Thoracic aorta (tissue), 2 donors: ENCODE measurements at places on chromosomes 2 and 18.

- H3K4me1 ChIP-seq = no peaks in the 10 kb centered on the region
- no peaks in the 10 kb centered on the region for H3K27me3 ChIP-seq
- H3K36me3 ChIP-seq = no peaks in the 10 kb centered on the region
- H3K27ac ChIP-seq = no peak overlapping the region
- H3K4me3 ChIP-seq = no peak overlapping the region
- no peak for DNase-seq
Observed at GRCh38 chr2:208046686-208047085, 21.4 kb upstream of the PLEKHM3 start.

DNA sequence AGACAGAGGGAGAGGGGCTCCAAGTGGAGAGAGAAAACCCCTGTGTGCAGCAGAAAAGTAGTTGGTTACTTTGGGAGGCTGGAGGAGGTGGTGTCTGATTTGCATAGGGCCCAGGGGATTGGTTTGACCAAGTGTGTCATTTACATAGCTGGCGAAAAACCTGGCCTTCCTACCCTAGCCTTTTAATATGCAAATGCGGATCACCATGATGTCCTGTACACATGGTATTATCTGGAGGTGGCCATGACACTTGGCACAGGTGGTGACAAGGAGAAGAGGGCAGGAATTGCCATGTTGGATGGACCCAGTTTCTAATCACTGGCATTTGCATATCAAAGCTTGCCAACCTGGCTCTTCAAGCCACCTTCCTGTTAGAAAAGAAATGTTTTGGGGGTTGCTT lies 120.8 kb upstream of the CHAC2 start:
- no peak overlapping the region for H3K27ac ChIP-seq
- H3K36me3 ChIP-seq = no peaks in the 10 kb centered on the region
- no peaks in the 10 kb centered on the region for H3K4me1 ChIP-seq
- DNase-seq = no peak
- H3K4me3 ChIP-seq = no peak overlapping the region

GRCh38 chr2:206442833-206443734 lies at the start of gene ADAM23:
Gene ADAM23, plus strand, starts transcription at chr2:206443532. Its CDS starts 335 bp downstream, at chr2:206443867.
- H3K27ac ChIP-seq = peak within 1 kb of the TSS; percentile 39
- H3K4me1 ChIP-seq = peaks cover 3% of the 10 kb centered on the region
- no peaks in the 10 kb centered on the region for H3K36me3 ChIP-seq

DNA sequence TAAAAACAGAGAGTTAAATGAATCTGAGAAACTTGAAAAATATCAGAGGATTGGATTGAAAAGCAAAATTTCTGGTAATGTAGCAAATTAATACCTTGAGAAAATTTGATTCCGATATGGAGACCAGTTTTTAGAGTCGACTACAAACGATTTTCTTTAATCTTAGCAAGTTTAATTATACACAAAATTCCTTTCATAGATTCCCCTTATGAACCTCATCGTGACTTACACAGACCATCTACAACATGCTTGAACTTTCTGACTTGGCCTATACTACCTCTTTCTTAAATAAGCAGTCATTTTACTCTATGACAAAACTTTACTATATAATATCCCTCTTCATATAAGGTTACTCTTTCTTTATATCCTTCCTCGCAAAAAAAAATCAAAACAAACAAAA lies 769.6 kb upstream of the CRIM1 start:
- H3K27ac ChIP-seq = no peak overlapping the region
- no peaks in the 10 kb centered on the region for H3K36me3 ChIP-seq
- H3K4me1 ChIP-seq = no peaks in the 10 kb centered on the region
- no peaks in the 10 kb centered on the region for H3K27me3 ChIP-seq
- no peak for DNase-seq
- H3K4me3 ChIP-seq = no peak overlapping the region

DNA sequence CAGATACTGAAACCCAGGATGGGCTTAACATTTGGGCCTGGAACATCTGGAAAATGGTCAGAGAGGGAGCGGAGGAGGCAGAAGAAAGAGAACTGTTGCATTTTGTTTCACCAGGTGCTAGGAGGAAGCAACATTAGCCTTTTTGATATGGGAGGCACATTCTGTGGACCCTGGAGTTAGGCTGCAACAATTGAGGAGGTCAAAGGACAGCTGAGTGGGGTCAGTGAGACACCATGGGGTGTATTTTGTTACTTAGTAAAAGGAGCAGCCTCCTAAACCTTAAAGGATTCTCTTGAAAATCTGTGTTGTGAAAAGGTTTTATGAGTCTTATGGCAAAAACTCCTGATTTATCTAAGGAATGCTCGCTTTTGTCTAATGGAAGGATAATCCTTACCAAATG lies 124.9 kb downstream of the GREB1L start:
- DNase-seq = no peak
- H3K27me3 ChIP-seq = no peaks in the 10 kb centered on the region
- no peaks in the 10 kb centered on the region for H3K36me3 ChIP-seq
- no peak overlapping the region for H3K27ac ChIP-seq
- no peak overlapping the region for H3K4me3 ChIP-seq
- H3K4me1 ChIP-seq = peaks cover 21% of the 10 kb centered on the region

- no peak overlapping the region for H3K4me3 ChIP-seq
- no peaks in the 10 kb centered on the region for H3K27me3 ChIP-seq
- H3K4me1 ChIP-seq = no peaks in the 10 kb centered on the region
- DNase-seq = no peak
- H3K36me3 ChIP-seq = peaks cover 11% of the 10 kb centered on the region
- H3K27ac ChIP-seq = no peak overlapping the region
Observed at GRCh38 chr18:12460874-12461273, 53.1 kb downstream of the PRELID3A start.

DNA sequence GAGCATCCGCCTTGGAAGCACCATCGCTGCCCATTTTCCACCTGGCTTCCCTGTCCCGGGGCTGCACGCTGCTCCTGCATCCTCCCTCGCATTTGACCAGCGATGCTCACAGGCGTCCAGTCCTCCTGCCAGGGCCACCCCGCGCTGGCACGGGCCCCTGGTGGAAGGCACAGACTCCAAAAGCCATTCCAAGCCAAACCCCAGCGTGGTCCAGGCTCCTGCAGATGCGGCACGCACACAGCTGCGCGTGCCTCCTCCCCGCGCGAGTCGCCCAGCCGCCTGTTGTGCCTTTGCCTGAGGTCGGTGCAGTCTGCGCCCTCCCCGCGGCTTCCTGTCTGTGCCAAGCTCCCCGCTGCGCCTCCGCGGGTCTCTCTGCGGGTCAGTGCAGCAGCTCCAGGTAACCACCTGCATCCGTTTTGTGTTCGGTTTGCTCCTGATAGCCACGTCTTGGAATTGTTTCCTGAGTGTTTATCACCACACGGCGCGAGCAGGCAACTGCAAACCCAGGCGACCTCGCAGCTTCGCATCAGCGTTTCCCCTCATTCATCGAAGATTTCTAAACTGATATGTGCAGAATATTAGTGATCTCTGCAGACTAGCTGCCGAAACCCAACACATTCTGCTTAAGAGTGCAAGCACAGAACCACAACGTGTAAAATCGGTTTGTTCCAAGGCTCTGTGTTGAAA lies 65.2 kb upstream of the SALL3 start:
- DNase-seq = no peak
- H3K27ac ChIP-seq = no peak overlapping the region
- no peaks in the 10 kb centered on the region for H3K36me3 ChIP-seq
- H3K27me3 ChIP-seq = no peaks in the 10 kb centered on the region
- H3K4me3 ChIP-seq = no peak overlapping the region

DNA sequence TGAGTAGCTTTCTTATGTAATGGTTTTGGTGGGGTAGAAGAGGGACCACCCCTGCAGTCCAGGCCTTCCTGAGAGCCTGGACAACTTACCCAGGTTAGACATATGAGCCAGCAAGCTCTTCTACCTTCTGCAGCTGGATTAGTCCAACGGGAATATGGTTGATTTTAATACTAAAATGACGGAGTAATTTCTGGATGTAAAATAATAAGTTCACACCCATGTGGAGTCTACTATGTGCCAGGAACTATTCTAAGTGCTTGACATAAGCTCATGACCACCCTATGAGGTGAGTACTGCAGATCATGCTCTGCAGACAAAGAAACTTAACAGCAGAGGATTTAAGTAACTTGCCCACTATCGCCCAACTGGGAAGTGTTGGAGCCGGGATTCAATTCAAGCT lies 45.5 kb downstream of the DPP4 start:
- no peaks in the 10 kb centered on the region for H3K27me3 ChIP-seq
- no peaks in the 10 kb centered on the region for H3K4me1 ChIP-seq
- no peak for DNase-seq

DNA sequence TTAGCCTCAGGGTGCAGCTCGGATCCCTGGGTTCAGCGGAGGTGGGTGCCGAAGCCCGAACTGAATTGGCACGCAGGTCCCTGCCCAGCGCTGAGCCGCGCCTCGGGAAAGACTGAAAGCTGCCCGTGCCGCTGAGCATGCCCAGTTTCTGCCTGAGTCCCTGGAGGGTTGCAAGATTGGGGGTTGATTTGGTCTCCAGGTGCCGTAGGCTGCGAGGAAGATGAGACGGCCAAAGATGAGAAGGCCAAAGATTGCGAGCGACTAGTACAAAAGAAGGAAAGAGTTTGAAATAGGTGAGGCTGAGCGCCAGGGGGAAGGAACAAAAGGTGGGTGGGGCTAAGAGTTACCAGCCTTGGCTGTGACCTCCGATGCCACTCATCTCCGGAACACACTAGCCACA lies 852 bp upstream of the KCNH7 start:
- H3K27me3 ChIP-seq = no peaks in the 10 kb centered on the region
- H3K4me3 ChIP-seq = peak overlapping the region; percentile 11
- H3K27ac ChIP-seq = no peak overlapping the region
- H3K36me3 ChIP-seq = no peaks in the 10 kb centered on the region

DNA sequence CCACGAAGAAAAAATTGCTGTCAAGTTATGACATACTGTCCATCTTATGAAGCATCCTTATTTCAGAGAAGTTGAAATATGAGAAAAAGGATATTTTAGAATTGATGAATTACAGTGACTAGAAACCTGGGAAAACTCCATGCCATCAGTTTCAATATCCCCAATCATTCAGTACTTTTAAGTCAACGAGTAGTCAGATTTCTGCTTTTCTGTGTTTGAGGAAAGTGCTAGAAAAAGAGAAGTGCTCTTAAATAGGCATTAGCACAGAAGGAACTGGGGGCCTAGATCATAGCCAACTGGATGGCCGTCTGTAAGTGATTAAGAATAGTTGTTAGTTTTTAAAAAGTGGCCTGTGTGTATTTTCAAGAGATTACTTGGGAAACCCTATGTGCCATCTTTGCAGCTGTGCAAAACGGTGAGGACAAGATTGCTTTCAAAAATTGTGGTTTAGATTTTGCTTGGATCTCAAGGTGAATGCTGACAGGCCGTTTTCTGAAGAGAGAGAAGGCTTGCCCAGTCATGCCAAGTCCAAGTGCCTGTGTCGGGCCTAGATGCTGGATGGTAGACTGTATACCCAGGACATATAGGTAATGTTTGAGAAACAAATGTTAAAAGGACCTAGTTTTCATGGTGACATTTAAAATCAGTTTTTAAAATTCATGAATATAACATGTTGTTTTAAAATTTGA lies 5.1 kb downstream of the NEDD4L start:
- no peak overlapping the region for H3K27ac ChIP-seq
- no peak for DNase-seq
- H3K4me3 ChIP-seq = no peak overlapping the region
- H3K4me1 ChIP-seq = peaks cover 31% of the 10 kb centered on the region
- no peaks in the 10 kb centered on the region for H3K27me3 ChIP-seq
- H3K36me3 ChIP-seq = no peaks in the 10 kb centered on the region

GRCh38 chr2:67234440-67234839 lies 162.7 kb upstream of the ETAA1 start:
- no peak overlapping the region for H3K4me3 ChIP-seq
- no peaks in the 10 kb centered on the region for H3K27me3 ChIP-seq
- DNase-seq = no peak
- no peaks in the 10 kb centered on the region for H3K36me3 ChIP-seq
- H3K4me1 ChIP-seq = no peaks in the 10 kb centered on the region
- H3K27ac ChIP-seq = no peak overlapping the region

DNA sequence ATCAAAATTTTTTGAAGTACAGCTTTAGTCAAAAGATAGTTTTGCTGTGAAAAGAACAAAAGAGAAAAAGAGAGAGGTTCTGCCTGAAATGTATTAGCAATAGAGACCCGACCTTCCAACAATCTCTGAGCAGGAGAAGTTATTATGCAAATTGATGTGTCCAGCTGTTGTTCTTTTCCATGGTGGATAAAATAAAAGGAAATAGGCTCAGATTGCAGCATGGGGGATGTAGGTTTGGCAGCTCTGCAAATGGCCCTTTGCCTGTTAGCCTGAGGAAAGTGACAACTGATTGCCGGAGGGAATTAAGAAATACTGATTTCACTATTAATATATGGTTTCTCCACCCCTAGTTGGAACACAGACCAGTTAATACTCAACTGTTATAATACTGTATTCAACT lies 1283.2 kb upstream of the NXPH2 start:
- no peaks in the 10 kb centered on the region for H3K27me3 ChIP-seq
- H3K4me3 ChIP-seq = no peak overlapping the region
- DNase-seq = no peak
- H3K36me3 ChIP-seq = no peaks in the 10 kb centered on the region
- no peaks in the 10 kb centered on the region for H3K4me1 ChIP-seq
- H3K27ac ChIP-seq = no peak overlapping the region

GRCh38 chr2:205089958-205090357 lies 544.7 kb downstream of the PARD3B start:
- no peaks in the 10 kb centered on the region for H3K36me3 ChIP-seq
- H3K4me3 ChIP-seq = no peak overlapping the region
- no peak for DNase-seq
- no peaks in the 10 kb centered on the region for H3K4me1 ChIP-seq
- no peak overlapping the region for H3K27ac ChIP-seq

GRCh38 chr2:157744571-157745076 lies 116.0 kb upstream of the ACVR1C start:
- no peaks in the 10 kb centered on the region for H3K27me3 ChIP-seq
- H3K4me1 ChIP-seq = no peaks in the 10 kb centered on the region

GRCh38 chr2:73907840-73908452 lies 15.1 kb downstream of the ACTG2 start:
- no peak overlapping the region for H3K4me3 ChIP-seq
- no peaks in the 10 kb centered on the region for H3K27me3 ChIP-seq
- peaks cover 33% of the 10 kb centered on the region for H3K36me3 ChIP-seq
- H3K4me1 ChIP-seq = no peaks in the 10 kb centered on the region
- no peak for DNase-seq
- no peak overlapping the region for H3K27ac ChIP-seq

- H3K27me3 ChIP-seq = no peaks in the 10 kb centered on the region
- no peaks in the 10 kb centered on the region for H3K4me1 ChIP-seq
- no peak overlapping the region for H3K4me3 ChIP-seq
- no peak for DNase-seq
Observed at GRCh38 chr18:78517328-78517727, 462.3 kb upstream of the SALL3 start.
